Ovary (tissue), 10 donors: ENCODE measurements at places on chromosomes 1 and 21.
A peak's percentile ranks its signal among the peaks of the same experiment; 100 is the strongest.

GRCh38 chr1:204188959-204189639 lies 7.2 kb downstream of the KISS1 start:
- no peak for DNase-seq

DNA sequence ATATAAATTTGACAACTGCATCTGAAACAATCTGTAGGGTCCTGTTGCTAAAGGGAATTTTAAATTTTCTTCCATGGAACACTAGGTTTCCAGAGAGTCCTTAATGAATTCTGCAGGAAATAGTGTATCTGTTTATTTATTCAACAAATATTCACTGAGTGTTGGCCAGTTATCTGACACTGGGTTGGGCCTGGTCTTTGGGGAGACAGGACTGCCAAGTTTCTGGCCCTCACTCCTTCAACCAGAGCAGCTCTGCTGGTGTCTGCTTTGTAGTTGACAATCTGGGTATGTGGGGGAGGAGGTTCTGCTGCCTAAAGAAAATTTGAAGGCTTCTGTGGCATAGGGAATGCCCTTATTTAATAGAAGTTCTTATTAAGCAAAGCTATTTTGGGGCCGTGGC lies 26.1 kb upstream of the HUNK start:
- no peak for DNase-seq

DNA sequence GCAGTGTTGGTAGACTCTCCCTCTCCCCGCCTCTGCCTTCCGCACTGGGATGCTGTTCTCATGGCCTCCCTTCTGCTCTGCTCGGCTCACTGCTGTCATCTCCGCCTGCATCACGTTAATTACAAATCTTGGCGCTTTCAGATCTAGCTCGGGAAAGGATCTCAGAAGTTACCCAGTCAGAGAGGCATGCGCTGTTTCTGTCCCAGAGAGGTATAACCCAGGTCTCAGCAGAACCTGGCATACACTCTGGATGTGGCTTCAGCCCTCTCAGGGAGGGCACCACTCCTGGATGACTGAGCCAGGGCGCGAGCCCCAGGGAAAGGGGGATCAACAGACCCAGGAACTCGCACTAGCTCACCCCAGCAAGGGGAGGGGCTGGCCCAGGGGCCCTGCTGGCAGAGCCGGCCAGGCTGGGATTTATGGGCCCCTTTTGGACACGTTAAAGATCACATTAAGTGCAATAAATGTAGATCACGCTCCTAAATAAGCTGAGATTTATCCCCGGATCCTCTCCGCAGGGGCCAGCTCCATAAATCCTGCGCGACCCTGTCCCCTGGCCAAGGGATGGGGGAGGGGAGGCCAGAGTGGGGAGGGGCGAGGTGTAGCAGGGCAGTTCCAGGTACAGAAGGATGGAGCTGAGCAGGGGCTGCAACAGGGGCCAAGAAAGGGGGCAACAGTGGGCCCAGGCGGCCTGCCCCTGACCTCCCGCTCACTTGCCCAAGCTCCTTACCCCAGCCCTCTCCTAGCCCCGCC lies 101.3 kb upstream of the ZBTB40 start:
- DNase-seq = no peak

GRCh38 chr1:152325111-152325510 lies at the start of gene FLG:
FLG (minus strand) TSS chr1:152325239; CDS start chr1:152315456, 9,783 bp downstream.
- no peak for DNase-seq

- no peak for DNase-seq
Measured at GRCh38 chr1:234965111-234965510, 163.5 kb downstream of the TOMM20 start.

DNA sequence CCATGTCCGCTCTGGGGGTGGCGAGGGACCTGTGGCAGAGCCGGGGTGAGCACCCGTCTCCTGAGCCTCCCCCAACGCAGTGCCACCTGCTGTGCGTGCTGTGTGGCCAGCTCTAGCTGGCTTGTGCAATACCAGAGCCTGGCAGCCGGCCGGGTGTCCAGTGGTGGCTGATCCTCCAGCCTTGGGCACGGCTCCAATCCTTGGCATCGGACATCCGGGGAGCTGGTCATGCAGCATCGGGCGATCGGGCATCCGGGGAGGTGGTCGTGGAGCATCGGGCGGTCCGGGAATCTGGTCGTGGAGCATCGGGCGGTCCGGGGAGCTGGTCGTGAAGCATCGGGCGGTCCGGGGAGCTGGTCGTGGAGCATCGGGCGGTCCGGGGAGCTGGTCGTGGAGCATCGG lies 8.1 kb downstream of the SLX9 start:
- DNase-seq = no peak

- DNase-seq = no peak
Measured at GRCh38 chr1:89356658-89357400, 7.0 kb upstream of the GBP6 start.

- DNase-seq = no peak
Measured at GRCh38 chr1:69657971-69658370, 90.2 kb downstream of the LRRC7 start.

DNA sequence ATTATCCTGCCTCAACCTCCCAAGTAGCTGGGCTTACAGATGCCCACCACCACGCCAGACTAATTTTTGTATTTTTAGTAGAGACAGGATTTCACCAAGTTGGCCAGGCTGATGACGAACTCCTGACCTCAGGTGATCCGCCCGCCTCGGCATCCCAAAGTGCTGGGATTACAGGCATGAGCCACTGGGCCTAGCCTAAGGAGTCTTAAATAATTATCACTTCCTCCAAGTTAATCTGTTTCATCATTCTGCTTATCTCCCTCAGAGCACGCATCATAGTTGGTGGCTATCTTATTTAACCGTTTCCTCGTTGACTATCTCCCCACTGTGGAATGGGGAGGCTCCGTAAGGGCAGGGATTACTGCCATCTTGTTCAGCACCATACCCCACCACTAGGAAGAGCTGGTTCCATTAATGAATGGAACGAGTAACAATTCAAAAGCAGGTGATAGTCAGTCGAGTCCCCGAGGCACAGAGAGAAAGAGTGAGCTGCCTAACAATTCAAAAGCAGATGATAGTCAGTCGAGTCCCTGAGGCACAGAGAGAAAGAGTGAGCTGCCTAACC lies 52.7 kb downstream of the GLUL start:
- no peak for DNase-seq

DNA sequence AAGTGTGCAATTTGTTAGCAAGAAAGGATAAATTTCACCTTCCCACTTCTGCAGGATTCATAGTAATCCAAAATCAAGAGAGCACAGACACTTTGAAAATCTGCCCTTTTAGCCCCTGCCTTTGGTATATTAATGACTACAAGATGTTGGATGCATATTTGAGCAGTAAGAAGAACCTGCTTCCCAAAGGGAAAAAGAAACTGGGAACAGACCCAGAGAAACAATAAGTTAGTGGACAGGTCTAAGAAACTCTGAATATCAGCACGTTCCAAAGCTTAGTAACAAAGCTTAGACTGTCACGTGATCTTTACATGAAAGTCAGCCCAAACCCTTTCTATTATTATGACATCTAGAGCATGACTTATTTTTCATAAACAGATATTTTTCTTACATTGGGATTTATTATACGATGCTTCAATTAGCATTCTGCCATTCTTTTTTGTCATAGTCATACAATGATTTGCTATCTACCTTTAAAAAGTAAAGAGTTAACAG lies 390.9 kb upstream of the ADGRL2 start:
- DNase-seq = no peak

- DNase-seq = no peak
Measured at GRCh38 chr1:114337417-114337816, 173.6 kb downstream of the TRIM33 start.

DNA sequence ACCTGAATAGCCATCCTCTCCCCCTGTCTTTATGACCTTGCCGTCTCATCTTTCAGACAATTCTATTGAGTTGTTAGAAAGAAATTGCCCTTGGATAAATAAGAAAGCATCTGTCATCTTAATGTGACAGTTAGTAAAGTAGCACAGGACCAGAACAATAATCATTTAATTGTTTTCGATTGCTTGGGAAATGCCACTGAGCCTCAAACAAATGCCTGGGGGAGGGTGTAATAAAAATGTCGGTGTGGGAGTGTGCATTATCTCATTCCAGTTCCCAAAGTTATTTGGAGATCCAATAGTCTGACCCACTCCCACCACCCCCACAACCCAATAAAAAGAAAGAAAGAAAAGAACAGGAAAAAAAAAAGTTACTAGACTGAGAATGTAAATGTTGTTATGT lies 509.3 kb upstream of the LRRC7 start:
- DNase-seq = no peak

DNA sequence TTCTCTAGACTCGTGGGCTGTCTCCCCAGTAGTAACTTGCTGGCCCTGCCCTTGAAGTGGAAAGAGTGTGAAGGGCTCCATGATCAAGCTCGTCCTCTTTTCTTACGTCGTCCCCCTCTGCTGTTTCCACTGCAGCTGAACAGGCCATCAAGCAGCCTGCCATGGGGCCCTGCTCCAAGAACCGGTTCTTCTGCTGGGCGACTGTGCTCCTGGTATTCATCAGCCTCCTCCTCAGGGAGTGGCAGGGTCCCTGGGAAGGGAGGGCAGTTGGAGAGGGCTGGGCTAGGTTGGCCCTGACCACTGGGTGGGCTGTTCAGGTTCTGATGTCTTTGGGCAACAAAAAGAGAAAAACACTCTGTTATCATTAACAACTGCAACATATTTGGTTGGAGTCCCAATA lies 151.5 kb downstream of the FCRL5 start:
- DNase-seq = no peak

- DNase-seq = no peak
Measured at GRCh38 chr1:10389271-10389973, 9.4 kb upstream of the PGD start.

DNA sequence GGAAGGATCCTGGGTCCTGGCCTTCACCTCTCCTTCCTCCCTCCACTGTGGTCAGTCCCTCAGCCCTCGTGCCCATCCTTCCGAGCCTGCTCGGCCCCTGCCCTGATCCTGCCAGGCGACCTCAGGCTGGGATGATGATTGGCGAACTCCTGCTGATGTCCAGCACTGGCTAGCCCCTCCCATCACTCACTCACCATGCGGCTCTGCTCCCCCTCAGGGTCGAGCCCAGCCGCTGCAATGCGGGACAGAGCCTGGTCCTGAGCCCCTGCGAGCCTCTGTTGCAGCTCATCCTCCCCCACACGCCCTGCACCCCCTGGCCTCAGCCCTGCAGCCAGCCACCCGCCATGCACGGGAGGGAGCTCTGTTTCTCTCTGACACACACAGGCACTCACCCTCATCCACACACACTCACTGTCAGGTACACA lies 100.2 kb downstream of the DMRTB1 start:
- no peak for DNase-seq

- peak; percentile 23 for DNase-seq
Measured at GRCh38 chr21:46111193-46111571, 13.3 kb downstream of the COL6A2 start.

DNA sequence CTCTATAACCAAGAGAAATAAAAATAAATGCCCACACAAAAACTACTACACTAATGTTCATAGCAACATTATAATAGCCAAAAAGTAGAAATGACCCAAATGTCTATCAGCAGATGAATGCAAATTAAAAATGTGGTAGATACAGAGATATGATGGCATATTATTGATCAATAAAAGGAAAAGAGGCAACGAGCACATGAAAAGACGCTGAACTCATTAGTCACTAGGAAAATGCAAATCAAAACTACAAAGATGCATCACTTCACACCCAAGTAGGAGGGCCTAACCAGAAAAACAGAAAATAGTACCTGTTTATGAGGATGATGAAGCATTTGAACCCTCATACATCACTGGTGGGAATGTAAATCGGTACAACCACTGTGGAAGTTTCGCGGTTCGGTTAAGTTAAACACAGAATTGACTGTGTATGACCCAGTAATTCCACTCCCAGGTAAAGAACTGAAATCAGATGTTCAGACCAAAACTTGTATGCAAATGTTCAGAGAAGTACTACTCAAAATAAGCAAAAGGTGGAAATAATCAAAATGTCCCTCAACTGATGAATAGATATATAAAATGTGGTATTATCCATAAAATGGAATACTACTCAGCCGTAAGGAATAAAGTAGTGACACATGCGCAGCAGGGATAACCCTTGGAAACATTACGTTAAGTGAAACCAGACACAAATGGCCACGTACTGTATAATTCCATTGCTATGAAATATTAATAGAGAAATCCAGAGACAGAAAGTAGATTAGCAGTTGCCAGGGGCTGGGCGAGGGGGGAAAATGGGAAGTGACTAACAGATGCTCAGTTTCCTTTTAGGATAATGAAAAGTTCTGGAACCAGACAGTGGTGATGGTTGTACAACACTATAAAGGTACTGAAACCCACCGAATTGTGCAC lies 3.1 kb downstream of the USP48 start:
- no peak for DNase-seq

- no peak for DNase-seq
Measured at GRCh38 chr1:192123212-192123611, 35.0 kb upstream of the RGS18 start.

DNA sequence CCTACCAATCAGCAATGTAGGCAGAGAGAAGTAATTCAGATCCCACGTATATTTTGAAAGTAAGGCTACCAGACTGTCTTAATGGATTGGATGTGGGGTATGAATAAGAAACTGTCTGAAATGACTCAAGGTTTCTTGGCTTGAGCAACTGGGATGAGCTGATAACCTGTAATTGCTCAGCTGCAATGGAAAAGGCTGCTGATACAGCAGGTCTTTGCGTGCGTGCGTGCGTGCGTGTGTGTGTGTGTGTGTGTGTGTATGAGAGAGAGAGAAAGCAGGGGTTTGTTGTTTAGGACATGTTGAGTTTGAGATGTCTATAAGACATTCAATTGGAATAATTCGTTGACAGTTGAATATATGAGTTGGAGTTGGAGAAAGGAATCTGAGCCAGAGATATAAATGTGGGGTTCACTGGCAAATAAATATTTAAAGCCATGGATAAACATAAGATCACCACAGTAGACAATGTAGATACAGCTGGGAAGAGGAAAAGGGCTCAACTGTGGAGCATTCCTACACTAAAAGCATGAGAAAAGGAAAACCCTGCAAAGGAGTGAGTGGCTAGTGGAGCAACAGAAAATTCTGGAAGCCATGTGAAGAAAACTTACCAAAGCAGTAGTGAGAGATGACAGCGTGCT lies 72.9 kb downstream of the UCHL5 start:
- DNase-seq = no peak

GRCh38 chr1:29879217-29879616 lies 642.9 kb downstream of the PTPRU start:
- no peak for DNase-seq

- DNase-seq = peak; percentile 86
Measured at GRCh38 chr1:9413071-9413876, 120.6 kb downstream of the SPSB1 start.

DNA sequence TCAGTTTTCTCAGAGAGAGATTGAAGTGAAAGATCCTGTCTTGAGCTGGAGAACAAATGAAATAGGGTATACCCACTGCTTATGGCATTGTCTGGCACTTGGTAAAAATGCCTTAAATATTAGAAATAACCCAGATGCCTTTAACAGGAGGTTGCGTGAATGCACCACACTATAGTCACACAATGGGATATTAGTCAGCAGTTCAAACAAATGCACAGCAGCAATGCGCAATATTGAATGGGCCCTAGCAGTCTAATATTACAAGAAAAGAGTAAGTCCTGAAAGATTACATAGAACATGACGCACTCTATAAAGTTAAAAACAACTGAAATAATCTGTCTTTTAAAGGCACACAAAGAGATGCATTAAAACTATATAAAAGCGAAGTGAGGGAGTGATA lies 161.1 kb downstream of the EDEM3 start:
- no peak for DNase-seq
